ENCODE measurements at places on chromosomes 5 and 9. TPM values are rescaled to one million over a fixed set of nuclear protein-coding genes. Genes with fewer than 3 reads are reported as not detected.

Gene CCL27
- not detected for total RNA-seq

Gene ARHGEF37
- total RNA-seq = 0.11 TPM

Gene FAM163B
- not detected for total RNA-seq

Gene GMCL2
- total RNA-seq = not detected

Gene SLCO6A1
- total RNA-seq = not detected

Gene ARL10
- 12.6 TPM for total RNA-seq

Gene ABCA2
- 15.5 TPM for total RNA-seq

Gene DOK3
- total RNA-seq = 7.0 TPM

Gene CTXN3
- total RNA-seq = not detected

Gene PCDHA10
- total RNA-seq = not detected

Gene NEURL1B
- total RNA-seq = 14.6 TPM

Gene KIF4B
- total RNA-seq = 0.06 TPM

Gene C9
- not detected for total RNA-seq

Gene OMD
- 0.06 TPM for total RNA-seq

Gene SHISAL2B
- not detected for total RNA-seq

Gene KIF27
- total RNA-seq = 0.80 TPM
